ENCODE measurements at places on chromosomes 7 and 10. TPM values are rescaled to one million over a fixed set of nuclear protein-coding genes. Genes with fewer than 3 reads are reported as not detected.

- H3K27me3 ChIP-seq: peaks cover 26% of the 10 kb centered on the region
- H3K4me3 ChIP-seq: no peak overlapping the region
- no peaks in the 10 kb centered on the region for H3K36me3 ChIP-seq
- no peaks in the 10 kb centered on the region for H3K4me1 ChIP-seq
- no peak for DNase-seq
Observed at GRCh38 chr10:123548770-123549169, 117.4 kb upstream of the GPR26 start.

SOSTDC1 gene
- total RNA-seq: not detected

GRCh38 chr7:35007768-35008167, 29.5 kb downstream of the DPY19L1 start:
- no peak overlapping the region for H3K27ac ChIP-seq
- DNase-seq: no peak
- no peaks in the 10 kb centered on the region for H3K4me1 ChIP-seq

DNA sequence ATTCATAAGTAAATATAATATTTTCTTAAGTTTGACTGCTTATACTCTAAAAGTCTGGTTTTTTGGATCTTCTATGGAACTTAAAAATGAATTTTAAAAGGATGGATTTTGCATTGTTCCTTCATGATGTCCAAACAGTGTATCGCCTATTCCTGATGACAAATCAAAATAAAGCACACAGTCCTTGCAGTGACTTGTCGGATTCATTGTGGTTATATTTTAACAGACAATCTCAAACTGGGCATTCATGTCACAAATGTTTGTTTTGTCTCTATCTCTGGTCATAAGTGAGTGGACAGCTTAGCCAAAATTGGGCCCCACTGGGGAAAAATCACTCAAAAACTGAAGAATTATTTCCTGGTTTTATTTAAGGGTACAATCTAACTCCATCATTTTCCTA, 74.8 kb downstream of the LMBR1 start:
- H3K36me3 ChIP-seq: peaks cover 7% of the 10 kb centered on the region
- no peaks in the 10 kb centered on the region for H3K4me1 ChIP-seq
- DNase-seq: no peak
- no peak overlapping the region for H3K4me3 ChIP-seq

- no peaks in the 10 kb centered on the region for H3K27me3 ChIP-seq
- H3K27ac ChIP-seq: no peak overlapping the region
- H3K4me1 ChIP-seq: no peaks in the 10 kb centered on the region
- DNase-seq: no peak
Observed at GRCh38 chr7:149009527-149009926, 18.8 kb downstream of the PDIA4 start.

PRSS37 gene
- total RNA-seq: not detected

CLDN3 gene
- not detected for total RNA-seq

Measured in T-cell (primary cell).